ENCODE measurements at places on chromosomes 16 and 17. TPM values are rescaled to one million over a fixed set of nuclear protein-coding genes. Genes with fewer than 3 reads are reported as not detected.

The TIGD7 gene
- total RNA-seq = 2.2 TPM

The MYBBP1A gene
- total RNA-seq = 73.4 TPM

The C1QL1 gene
- total RNA-seq = not detected

The MRPL28 gene
- 66.7 TPM for total RNA-seq

The RNF222 gene
- 4.4 TPM for total RNA-seq

The CSH1 gene
- not detected for total RNA-seq

DNA sequence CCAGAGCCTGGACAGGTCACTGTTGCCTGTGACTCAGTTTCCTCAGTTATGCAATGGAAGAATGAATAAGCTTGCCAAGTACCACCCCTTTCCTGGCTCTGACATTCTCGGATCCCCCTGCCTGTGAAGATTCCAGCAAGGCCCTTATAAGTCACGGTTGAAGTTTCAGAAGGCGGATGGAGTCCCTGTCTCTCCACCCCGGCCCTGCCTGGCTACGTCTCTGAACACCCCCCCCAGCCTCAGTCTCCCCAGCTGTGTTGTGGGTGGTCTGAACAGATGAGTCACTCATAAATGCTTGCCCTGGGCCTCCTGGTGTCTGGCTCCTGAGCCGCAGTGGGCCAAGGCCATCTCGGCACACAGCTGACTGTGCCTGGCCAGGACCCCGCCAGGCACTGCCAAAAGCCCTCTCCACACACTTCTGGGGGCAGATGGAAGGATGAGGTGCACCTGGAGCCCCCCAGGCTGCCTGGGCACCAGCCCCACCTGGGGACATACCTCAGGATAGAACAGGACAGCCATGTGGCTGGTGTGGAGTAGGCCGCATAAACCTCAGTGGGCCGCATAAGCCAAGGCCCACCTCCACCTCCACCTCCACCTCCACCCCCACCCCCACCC lies 15.4 kb downstream of the VASN start:
- no peak overlapping the region for H3K4me3 ChIP-seq
- peaks cover 46% of the 10 kb centered on the region for H3K36me3 ChIP-seq
- H3K27me3 ChIP-seq = no peaks in the 10 kb centered on the region
- no peak overlapping the region for H3K27ac ChIP-seq
- peak; percentile 62 for DNase-seq

DNA sequence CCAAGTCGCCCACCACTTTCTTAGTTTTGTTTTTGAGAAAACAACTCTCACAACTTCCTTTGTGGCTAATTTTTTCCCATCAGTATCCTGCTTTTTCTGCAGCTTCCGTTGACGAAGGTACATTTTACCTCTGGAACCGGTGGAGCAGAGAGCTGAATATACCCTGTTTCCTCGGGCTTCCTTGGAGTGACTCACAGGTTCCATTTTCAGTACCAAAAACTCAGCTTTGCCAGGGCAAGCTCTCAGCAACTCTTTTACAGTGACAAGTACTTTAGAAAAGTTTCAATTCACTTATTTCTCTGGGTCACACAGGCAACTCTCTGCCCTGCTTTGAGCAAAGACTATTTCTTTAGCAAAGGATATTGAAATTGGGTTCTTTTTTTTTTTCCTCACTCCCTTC lies 318.9 kb downstream of the SNX29 start:
- no peaks in the 10 kb centered on the region for H3K36me3 ChIP-seq
- no peak overlapping the region for H3K4me3 ChIP-seq
- no peaks in the 10 kb centered on the region for H3K27me3 ChIP-seq
- no peak overlapping the region for H3K27ac ChIP-seq
- no peak for DNase-seq

- H3K27me3 ChIP-seq = peaks cover 1% of the 10 kb centered on the region
- no peak for DNase-seq
- no peak overlapping the region for H3K4me3 ChIP-seq
- H3K27ac ChIP-seq = no peak overlapping the region
- no peaks in the 10 kb centered on the region for H3K36me3 ChIP-seq
Observed at GRCh38 chr17:4487820-4488716, 10.6 kb upstream of the SPNS2 start.

DNA sequence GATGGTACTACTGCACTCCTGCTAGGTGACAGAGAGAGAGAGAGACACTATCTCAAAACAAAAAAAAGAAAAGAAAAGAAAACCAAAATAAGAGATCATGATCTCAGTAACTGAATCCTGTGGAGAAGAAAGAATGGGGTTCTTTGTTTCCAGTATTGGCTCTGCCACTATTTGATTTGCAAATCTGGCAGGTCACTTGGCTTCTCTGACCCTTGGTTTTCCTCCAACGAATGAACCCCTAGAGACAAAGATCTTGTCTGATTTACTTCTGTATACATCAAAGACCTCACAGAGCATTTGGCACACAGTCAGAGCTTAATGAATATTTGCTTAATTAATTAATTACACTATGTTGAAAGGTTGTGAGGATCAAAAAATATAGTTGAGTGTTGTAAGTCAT lies 47.9 kb upstream of the NLK start:
- H3K36me3 ChIP-seq = no peaks in the 10 kb centered on the region
- no peaks in the 10 kb centered on the region for H3K4me1 ChIP-seq
- no peak for DNase-seq
- H3K27me3 ChIP-seq = peaks cover 9% of the 10 kb centered on the region
- no peak overlapping the region for H3K4me3 ChIP-seq

DNA sequence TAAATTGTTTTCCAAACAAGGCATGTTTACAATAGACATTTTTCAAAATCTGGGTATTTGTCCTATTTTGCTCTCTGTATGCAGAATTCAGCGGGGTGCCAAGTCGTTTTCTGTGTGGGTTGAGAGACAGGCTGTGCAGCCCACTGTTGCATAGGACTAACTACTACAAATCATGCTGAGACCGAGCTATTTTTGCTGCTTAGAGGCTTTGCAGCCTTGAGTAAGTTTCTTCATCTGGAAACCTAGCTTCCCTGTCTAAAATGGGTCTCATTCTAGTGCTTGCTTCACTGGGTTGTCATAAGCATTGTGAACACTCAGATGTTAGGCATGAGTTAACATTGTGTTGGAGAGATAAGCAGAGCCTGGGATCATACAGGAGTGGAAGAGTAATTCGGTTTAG lies 1.3 kb downstream of the PRPSAP2 start:
- H3K36me3 ChIP-seq = no peaks in the 10 kb centered on the region
- no peak overlapping the region for H3K27ac ChIP-seq
- peak overlapping the region; percentile 98 for H3K4me3 ChIP-seq
- no peaks in the 10 kb centered on the region for H3K27me3 ChIP-seq
- DNase-seq = no peak

GRCh38 chr17:51353296-51353695 lies 93.0 kb downstream of the UTP18 start:
- H3K27ac ChIP-seq = no peak overlapping the region
- peaks cover 4% of the 10 kb centered on the region for H3K27me3 ChIP-seq
- no peak overlapping the region for H3K4me3 ChIP-seq
- no peak for DNase-seq
- no peaks in the 10 kb centered on the region for H3K36me3 ChIP-seq

DNA sequence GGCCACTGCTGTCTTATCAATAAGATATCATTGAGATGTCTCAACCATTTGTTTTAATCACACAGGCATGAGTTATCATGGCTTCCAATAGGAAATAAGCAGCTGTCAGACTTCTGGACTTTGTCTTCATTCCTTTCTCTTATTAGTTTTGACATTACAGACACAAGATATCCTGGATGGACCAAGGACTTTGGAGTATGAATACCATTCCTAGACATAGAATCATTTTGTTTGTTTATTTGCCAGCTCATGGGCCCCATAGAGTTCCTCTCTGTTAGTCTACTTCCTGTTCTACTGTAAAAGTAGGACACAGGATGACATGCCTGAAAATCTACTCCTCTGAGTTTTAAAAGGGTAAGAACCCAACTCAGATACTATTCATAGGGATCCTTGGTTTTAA lies 77.7 kb upstream of the KCNJ16 start:
- no peak overlapping the region for H3K27ac ChIP-seq
- no peaks in the 10 kb centered on the region for H3K36me3 ChIP-seq
- no peaks in the 10 kb centered on the region for H3K4me1 ChIP-seq
- H3K27me3 ChIP-seq = no peaks in the 10 kb centered on the region
- no peak overlapping the region for H3K4me3 ChIP-seq

DNA sequence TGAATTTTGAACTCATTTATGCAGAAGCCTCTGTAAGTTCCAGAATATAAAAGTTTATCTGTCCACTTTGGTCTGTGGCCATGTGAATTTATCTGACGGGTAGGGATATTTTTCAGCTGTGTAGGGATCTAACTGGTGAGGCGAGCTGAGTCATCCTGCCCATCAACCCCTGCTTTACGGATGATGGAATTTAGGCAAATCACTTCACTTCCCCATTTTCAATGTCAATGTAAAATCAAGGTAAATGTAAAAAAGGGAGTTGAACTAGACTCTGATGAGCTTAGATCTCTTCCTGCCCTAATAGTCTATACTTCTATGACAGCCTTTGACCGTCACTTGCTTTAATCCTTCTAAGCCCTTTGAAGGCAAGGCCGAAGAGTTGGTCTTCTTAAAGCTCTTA lies 2.6 kb downstream of the SLC16A6 start:
- DNase-seq = no peak
- no peaks in the 10 kb centered on the region for H3K27me3 ChIP-seq
- H3K4me1 ChIP-seq = peaks cover 43% of the 10 kb centered on the region

- DNase-seq = no peak
- H3K4me3 ChIP-seq = no peak overlapping the region
- no peaks in the 10 kb centered on the region for H3K4me1 ChIP-seq
- H3K27ac ChIP-seq = no peak overlapping the region
Observed at GRCh38 chr17:28125526-28126378, 83.3 kb downstream of the NLK start.

GRCh38 chr17:74543891-74544760 lies 1.8 kb downstream of the CD300C start:
- no peak for DNase-seq
- H3K27ac ChIP-seq = no peak overlapping the region
- H3K27me3 ChIP-seq = no peaks in the 10 kb centered on the region
- no peaks in the 10 kb centered on the region for H3K36me3 ChIP-seq
- H3K4me3 ChIP-seq = no peak overlapping the region

- DNase-seq = no peak
- H3K27me3 ChIP-seq = no peaks in the 10 kb centered on the region
- H3K4me1 ChIP-seq = peaks cover 49% of the 10 kb centered on the region
- no peaks in the 10 kb centered on the region for H3K36me3 ChIP-seq
- H3K27ac ChIP-seq = peak overlapping the region; percentile 88
- H3K4me3 ChIP-seq = no peak overlapping the region
Observed at GRCh38 chr17:43468691-43469139, 15.1 kb upstream of the DHX8 start.

DNA sequence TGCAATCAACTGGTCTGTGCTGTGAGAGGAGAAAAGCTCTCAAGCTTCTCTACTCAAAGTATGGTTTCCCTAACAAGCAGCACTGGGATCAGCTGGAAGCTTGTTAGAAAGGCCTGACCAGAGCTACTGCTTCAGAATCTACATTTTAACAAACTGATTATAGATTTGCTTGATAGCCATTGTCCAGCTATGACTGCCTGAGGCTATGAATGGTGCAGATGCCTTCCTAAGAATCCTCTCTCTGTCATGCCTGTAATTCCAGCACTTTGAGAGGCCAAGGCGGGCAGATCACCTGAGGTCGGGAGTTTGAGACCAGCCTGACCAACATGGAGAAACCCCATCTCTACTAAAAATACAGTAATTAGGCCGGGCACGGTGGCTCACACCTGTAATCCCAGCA lies 28.6 kb downstream of the PKD1L3 start:
- no peaks in the 10 kb centered on the region for H3K36me3 ChIP-seq
- no peak overlapping the region for H3K27ac ChIP-seq
- no peak for DNase-seq
- no peaks in the 10 kb centered on the region for H3K27me3 ChIP-seq
- no peak overlapping the region for H3K4me3 ChIP-seq

- H3K27ac ChIP-seq = no peak overlapping the region
- no peaks in the 10 kb centered on the region for H3K36me3 ChIP-seq
- H3K4me3 ChIP-seq = no peak overlapping the region
- DNase-seq = no peak
- H3K4me1 ChIP-seq = no peaks in the 10 kb centered on the region
Observed at GRCh38 chr17:34178092-34178491, 77.0 kb upstream of the CCL2 start.

- H3K36me3 ChIP-seq = peaks cover 10% of the 10 kb centered on the region
- no peaks in the 10 kb centered on the region for H3K27me3 ChIP-seq
- H3K4me1 ChIP-seq = peaks cover 27% of the 10 kb centered on the region
- DNase-seq = peak; percentile 69
- H3K4me3 ChIP-seq = no peak overlapping the region
Observed at GRCh38 chr16:12057266-12057665, 80.7 kb downstream of the SNX29 start.

DNA sequence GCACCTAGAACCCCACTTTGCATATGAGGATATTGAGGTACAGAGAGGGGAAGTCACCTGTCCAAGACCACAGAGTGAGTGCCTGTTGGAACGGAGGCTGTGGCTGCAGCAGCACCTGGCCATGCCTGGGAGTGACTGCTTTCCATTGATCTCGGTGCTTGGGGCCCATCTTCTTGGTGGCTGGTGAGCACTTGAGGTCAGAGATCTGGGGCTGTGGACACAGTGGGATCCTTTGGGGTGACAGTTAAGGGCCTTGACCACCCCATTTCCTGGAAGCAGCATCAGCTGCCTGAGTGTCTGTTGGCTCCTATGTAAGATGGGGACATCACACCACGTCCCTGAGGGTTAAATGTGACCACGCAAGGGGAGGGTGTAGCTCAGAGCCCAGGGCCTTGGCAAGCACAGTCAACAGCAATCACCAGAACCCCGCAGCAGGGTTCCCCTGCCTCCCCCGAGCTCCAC lies 111.7 kb downstream of the IRF8 start:
- H3K27ac ChIP-seq = no peak overlapping the region
- no peaks in the 10 kb centered on the region for H3K4me1 ChIP-seq
- H3K4me3 ChIP-seq = no peak overlapping the region
- DNase-seq = peak; percentile 45
- peaks cover 13% of the 10 kb centered on the region for H3K27me3 ChIP-seq

GRCh38 chr16:11340710-11341109 lies 4.5 kb upstream of the RMI2 start:
- no peak for DNase-seq
- no peaks in the 10 kb centered on the region for H3K36me3 ChIP-seq
- no peak overlapping the region for H3K4me3 ChIP-seq
